ENCODE measurements at places on chromosomes 13 and 19.

DNA sequence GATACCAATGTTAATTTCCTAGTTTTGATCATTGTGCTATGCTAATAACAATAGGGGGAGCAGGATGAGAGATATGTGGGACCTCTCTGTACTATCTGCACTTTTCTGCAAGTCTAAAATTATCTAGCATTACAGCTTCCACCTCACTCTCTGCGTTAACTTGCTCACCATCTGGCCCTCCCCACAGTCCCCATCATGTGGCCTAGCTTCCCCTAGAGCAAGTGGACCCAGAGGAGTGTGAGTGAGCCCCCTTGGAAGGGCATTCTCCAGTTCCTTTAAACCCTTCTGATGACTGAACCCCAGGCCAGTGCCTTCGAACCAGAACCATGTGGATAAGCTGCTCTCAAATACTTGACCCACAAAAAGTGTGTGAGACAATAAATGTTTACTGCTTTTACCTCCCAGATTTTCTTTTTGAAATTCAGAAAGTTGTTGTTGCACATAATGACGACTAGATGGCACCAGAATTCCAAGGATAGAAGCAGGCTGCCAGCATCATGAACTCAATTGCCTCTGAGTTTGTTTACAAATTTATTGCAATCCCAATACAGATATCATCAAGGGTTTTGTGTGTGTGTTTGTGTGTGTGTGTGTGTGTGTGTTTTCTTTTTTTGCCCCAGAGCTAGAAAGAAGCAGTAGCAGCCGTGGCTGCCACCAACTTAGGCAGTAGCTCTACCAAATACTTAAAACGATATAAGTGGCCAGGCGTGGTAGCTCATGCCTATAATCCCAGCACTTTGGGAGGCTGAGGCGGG is 49.0 kb upstream of the ZNF780A start:
- peak; percentile 5 for DNase-seq

GRCh38 chr19:6362351-6362801 is 1.0 kb downstream of the CLPP start:
- no peak for DNase-seq

DNA sequence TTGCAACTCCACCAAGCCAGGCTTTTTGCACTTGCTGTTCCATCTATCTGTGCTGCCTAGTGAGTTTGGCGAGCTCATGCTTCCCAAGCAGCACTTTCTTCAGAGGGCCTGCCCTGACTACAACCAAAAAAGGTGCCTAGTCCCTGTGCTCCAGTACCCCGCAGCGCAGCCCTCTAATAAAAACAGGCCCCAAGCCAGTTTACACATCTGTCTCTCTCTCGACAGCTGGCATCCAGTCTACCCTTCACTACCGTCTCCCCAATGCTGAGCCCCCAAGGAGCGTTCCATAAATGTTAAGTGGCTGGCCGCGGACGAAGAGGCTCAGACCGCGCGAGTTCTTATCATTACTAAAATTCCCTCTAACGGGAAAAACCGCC is 512 bp downstream of the MED4 start:
- DNase-seq, result no peak

GRCh38 chr13:59633290-59633689 is 530.4 kb downstream of the DIAPH3 start:
- no peak for DNase-seq

DNA sequence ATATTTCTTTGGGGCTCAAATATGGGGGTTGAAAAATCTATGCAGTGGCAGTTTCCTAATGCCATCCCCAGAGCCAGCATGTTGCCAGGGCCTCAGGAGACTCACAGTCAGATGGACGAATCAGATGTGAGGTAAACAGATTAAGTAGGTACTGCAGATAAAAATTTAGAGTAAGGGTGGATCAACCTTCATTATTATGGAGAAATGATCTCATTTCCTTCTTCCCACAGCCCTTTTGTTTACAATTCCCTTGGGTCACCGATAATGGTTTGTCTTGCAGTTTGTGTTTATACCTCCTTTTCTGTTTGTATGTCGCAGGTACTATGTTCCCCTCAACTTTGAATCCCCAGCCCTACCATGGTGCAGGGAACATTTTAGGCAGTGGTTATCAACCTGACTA is 20.0 kb downstream of the DIAPH3 start:
- DNase-seq, result no peak

GRCh38 chr19:33186431-33187182 is 7.5 kb upstream of the LRP3 start:
- no peak for DNase-seq
